ENCODE measurements at places on chromosomes 1 and 21. TPM values are rescaled to one million over a fixed set of nuclear protein-coding genes. Genes with fewer than 3 reads are reported as not detected.

DNA sequence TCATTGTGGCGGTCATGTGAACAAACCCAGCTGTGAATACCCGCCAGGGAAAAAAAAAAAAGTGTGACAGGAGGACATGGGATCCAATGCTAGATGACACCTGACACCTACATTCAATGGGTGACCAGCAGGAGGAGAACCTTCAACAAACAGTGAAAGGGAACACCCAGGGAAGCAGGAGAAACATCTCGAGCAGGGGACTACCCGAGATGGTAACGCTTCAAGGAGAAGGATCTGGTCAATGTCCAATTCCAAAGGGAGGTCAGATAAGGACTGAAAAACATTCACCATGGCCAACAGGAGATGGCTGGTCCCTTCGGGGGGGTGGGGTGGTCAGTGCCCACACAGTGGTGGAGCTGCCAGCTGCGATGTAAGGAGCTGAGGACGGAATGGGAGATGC is 46.3 kb downstream of the PTPN14 start:
- no peak for DNase-seq

DNA sequence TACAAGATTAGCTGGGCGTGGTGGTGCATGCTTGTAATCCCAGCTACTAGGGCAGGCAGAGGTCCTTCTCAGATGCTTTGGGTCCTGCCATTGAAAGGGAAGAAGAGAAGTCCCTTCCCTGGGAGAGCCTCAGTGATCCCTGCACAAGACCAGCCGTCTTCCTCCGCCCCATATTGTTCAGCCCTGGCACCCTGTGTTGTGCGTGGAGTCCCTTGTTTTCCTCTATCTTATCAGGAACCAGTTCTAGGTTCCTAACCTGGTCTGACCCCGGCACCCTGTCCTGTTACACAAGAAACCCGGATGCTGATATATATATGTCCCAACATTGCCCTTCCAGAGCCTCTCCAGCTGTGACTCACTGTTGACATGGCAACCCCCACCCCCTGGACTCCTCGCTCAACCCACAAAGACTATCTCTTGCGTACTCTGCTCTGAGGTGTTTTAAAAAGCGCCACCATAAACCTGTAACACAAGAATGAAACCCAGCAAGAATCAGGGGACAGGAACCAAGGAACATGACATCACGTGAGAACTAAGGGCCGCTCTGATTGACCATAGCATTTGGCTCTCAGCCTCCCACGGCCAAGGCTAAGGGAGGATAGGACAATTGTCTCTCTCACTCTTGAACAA is 4.8 kb downstream of the MX2 start:
- no peak for DNase-seq

- no peak for DNase-seq
Measured at GRCh38 chr1:3697104-3697503, 44.8 kb downstream of the TP73 start.

DNA sequence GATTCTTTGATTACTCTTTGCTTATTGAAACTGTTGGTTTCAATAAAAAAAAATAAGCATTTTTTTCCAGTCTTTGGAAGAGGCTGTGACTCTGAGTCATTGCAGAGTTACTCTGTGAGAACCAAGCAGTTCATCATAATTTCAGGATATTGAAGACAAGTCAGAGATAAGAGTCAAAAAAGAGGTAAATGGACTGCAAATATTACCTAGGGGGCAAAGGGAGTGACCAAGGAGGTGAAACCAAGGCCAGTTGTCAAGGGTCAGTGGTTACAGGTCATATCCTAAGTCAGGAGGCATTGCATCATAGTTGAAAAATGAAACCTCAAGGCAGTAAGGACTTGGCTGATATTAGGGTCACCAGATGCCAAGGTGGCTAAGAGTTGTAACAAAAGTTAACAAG is 597.1 kb upstream of the USP24 start:
- no peak for DNase-seq

ANKRD34A gene
- polyA plus RNA-seq = 0.54 TPM

KRTAP6-3 gene
- not detected for polyA plus RNA-seq

DNA sequence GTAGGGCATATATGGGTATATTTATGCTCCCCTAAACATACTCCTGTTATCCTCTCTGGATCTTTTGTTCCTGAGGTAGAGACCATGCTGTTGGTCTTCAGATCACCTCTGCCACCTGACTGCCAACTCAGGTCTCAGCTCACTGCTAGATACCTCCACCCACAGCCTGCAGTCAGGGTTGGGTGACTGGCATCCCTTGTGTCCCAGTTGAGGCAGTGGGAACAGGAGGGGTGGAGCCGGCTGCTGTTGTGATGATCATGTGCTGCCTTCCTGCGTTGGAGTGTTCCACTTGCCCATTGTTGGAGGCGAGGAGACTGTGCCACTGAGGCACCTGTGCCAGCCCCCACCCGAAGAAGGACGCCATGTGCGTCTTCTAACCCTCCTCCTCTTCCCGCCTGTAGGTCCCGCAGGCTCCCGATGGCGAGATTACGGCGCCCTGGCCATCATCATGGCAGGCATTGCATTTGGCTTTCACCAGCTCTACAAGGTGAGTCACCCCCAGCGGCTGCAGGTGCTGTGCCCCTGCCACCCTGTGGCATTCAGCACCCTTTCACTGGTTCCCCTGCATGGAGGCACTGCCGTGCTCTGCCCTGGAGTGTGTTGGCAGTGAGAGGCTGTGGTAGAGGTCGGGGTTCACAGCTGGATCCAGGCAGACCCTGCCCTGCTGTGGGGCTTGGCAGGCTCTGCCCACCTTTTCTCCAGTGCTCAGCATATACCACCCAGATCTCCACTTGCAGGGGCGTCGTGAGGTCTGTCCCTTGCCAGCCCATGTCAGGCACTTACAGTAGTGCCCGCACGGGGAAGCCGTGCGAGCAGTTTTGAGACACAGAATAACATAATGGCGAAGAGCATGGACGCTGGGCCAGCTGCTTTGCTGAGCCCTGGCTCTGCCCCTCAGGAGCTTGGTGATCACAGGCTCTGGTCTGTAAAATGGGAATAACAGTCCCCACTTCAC is 143.5 kb downstream of the PEX14 start:
- DNase-seq = no peak

DNA sequence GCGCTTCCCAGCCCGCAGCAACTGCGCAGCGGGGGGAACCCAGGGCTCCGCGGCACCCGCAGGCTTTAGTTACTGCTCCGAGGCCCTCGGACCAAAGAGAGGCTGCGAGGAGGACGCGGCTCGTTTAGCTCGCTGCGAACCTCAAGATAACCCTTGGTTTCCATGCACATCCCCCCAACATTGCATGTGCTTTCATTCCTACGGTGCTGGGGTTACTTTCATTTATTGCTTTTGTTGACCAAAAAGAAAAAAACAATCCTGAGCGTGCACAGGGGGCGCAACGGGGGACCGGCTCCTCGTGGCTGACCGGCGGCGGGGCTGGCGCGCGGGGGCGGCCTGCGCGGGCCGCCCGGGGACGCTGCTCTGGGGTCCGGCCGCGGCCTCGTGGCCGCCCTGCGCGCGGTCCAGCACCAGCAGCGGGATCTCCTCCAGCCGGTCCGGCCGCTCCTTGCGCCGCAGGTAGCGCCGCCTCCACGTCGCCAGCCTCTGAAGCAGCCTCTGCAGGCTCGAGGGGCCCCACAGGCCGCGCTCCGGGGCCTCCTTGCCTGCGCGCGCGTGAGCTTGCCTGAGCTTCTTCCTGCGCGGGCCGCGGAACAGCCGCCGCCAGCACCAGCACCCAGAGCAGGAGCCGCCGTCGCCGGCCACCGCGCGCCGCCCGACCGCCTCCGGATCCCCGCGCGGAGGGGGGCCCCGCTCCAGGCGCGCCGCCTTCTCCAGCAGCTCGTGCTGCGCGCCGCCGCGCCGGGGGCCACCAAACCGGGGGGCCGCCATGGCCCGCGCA is 77.4 kb downstream of the DESI2 start:
- peak; percentile 48 for DNase-seq

All from right renal pelvis (tissue), 4 donors.